ENCODE measurements at places on chromosomes 6 and 20.

DNA sequence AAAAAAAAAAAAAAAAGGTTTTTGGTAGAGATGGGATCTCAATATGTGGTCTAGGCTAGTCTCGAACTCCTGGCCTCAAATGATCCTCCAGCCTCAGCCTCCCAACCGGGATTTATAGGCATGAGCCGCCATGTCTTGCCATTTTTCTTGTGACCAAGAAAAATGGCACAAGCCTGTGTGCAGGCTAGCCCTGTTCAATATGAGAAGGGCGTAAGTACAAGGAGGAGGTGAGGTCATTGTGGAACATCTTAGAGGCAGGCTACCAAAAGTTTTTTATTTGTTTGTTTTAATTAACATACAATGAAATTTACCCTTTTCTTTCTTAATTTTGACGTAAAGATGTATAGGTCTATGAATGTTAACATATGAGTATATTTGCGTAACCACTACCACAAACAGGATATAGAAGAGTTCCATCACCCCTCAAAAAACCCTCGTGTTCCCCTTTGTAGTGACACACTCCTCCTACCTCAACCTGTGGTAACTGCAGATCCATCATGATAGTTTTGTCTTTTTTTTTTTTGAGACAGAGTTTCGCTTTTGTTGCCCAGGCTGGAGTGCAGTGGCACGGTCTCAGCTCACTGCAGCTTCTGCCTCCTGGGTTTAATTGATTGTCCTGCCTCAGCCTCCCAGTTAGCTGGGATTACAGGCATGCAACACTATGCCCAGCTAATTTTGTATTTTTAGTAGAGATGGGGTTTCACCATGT lies 28.3 kb upstream of the KIF3B start:
- no peak for DNase-seq

DNA sequence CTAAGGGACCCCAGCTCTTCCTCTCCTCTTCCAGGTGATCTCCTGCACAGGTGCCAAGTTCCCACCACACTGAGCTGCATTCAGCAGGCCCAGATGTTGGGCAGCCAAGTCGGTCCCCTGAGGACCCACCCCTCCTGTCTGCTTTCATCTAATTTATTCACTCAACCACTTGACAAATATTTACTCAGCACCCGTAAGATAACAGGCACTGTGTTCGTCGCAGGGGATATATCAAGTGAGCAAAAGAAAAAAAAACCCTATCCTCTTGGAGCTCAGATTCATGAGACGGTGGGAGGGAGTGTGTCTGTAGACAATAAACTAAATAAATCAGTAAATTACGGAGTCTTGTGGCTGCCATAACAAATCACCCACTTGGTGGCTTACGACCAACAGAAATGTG lies 143.6 kb downstream of the MRPL14 start:
- DNase-seq = no peak

DNA sequence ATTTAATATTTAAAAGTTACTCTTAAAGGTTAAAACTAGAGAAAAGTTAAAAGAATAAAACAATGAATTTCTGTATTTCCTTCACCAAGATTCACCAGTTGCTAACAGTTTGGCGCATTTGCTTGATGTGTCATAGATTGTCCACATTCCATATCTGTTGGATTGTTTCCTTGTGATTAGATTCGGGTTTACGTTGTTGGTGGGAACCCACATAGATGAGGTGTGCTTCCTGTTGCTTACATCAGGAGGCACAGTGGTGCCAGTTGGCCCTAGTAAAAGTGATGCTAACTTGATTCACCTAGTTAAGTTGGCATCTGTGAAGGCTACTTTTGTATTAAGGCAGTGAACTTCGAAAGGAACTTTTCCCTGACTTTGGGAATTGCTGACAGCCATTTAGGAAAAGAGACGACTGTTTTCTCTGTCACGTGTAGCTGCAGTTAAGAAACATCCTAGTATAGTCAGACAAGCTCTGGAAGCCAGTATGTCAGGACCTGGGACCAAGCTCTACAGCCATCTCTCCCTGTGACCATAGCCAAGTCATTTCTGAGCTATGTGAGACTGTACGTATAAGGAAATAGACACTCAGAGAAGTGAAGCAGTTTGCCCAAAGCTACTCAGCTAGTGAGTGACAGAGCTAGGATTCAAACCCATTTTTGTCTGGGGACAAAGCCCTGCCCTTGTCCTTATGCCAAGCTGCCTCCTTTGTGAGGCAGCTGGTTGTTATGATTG lies 49.0 kb downstream of the PPARD start:
- no peak for DNase-seq

DNA sequence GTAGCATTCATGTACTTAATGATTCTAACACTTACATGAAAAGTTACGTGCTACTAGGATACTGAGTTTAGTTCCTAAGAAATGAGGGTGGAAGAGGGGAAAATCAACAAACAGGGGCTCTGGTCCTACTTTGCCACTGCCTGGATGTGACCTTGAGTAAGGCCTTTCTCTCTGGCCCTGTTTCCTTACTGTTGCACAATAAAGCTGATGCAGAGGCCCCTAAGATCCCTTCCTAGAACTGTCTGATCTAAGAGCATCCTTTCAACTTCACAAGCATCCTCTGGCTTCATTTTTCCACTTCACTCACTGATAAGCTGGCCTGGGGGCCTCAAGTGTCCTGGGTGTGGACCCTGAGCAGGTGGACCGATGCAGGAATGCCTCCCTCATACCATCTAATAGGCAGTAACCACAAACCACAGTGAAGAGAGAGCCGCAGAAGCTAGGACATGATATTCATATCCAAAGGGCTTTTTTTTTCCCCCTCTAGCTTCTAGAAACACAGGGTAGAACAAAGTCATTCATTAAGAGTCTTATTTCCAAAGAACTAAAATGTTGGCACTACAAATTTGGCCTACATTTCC lies 21.6 kb downstream of the FKBP1A start:
- DNase-seq = no peak

GRCh38 chr20:8664778-8665177 lies 404.1 kb upstream of the PLCB4 start:
- no peak for DNase-seq
